Fibroblast of lung (primary cell): ENCODE measurements at places on chromosomes 1 and 21. TPM values are rescaled to one million over a fixed set of nuclear protein-coding genes. Genes with fewer than 3 reads are reported as not detected.

DNA sequence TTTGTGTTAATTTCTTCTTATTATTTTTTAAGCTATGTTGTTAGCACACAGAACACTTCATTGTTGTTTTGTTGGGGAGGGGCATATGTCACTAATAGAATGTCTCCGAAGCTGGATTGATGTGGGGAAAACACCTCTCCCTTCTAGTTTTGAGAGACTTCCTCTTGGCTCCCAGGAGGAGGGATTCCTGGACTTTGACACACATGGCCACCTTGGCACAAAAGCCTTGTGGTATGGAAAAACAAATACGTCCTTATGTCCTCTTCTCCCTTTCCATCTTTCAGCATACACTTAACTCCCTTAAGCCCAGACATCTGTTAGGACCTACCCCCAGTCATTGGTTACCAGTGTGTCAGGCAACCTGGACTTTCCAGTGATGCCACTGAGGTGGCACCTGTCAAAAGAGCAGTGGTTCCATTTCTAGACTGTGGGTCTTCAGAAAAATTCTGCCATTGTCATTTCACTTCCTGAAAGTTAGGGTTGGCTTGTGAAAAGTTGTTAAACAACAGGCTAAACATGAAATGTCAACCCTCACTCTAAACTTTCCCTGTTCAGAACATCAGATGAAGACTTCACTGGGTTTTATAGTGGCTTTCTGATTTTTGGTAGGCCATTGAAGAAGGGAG lies 12.5 kb upstream of the ABCB10 start:
- DNase-seq, result no peak

DNA sequence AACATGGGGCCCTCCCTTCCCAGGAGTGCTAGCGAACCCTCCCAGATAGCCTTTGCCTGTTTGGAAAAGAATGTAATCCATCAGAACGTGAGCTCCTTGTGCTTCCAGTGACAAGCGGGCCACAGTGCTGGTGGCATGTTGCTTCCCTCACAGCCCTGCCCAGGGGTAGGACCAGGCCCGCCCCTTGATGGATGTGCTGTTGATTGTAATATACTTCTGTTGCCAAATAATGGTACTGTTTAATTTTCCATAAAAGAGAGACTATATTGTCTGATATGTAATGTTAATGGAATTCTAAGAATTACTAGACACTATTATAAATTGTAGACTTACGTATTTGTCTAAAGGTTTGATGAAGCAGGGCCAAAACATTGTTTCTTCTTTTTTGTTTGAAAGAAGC lies 16.4 kb downstream of the ATP5PO start:
- peak; percentile 28 for DNase-seq

Gene C1orf52
- 10.0 and 11.4 TPM in 2 replicates for total RNA-seq

Gene CFHR4
- not detected in 2 replicates for total RNA-seq

Gene TGFB2
- 13.6 and 13.9 TPM in 2 replicates for total RNA-seq
